Suprapubic skin (tissue), 4 donors: ENCODE measurements at places on chromosomes 16 and 17.

DNA sequence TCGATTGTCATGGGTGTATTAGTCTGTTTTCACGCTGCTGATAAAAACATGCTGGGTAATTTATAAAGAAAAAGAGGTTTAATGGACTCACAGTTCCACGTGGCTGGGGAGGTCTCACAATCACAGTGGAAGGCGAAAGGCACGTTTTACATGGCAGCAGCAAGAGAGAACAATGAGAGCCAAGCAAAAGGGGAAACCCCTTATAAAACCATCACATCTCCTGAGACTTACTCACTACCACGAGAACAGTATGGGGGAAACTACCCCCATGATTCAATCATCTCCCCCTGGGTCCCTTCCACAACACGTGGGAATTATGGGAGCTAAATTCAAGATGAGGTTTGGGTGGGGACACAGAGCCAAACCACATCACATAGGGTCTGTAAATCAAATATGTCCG, 167.4 kb upstream of the XYLT1 start:
- no peak for DNase-seq

GRCh38 chr17:76135810-76136188, 5.2 kb downstream of the FOXJ1 start:
- DNase-seq: no peak

DNA sequence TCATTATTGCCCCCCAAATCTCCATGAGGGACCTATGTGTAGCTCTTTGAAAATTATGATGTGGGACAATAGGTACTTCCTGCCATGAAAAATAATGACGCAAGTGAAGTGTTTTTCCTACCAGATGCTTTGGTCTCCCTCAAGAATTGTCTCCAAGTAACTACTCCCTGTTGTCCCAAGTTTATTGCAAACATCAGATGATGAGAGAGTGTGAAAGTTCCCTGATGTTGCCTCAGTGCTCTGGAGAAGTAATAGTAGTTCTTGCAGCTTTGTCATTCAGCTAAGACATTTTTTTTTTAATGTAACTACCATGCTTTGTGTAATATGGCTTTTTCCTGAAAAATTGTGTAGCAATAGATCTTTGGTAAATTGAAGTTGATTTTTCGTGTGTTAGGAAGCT, 20.1 kb downstream of the LPCAT2 start:
- DNase-seq: no peak

- no peak for DNase-seq
Observed at GRCh38 chr17:74738051-74738996, 1.3 kb downstream of the RAB37 start.

DNA sequence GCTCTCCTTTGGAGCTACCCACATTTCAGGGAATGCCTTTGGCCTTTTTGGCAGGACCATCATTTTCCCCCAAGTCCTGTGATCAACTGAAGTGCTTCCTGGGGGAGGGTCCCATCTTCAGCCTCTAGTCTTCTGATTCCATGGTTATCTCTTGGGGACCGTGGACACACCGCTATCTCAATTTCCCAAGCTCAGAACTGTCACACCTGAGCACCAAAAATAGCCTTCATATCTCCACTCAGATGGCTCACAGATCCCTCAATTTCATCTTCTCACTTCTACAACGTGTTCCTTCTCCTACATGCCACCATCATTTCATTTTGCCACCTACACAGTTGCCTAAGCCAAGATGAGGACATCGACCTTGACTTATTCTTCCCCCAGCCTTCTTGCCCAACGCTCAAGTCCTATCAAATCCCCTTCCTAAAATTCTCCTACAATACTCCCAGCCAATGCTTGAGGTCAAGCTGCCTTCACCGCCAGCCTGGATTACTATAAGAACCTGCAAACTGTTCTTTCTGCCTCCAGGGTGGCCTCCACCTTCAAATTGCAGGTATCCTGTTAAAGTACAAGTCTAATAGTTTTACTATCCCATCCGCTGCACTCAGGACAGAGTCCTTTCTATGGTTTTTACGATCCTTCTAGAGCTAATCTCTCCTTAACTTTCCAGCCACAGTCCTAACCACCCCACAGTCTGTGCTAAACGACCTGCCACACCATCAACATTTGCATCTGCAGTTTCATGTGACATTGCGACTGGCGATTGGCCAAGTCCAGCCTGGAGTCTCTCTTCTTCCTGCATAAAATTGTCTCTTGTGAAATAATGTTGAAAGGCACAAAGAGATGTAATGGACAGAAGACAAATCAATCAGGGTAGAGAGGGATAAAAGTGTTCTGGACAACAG, 6.2 kb downstream of the ATP6V0D1 start:
- no peak for DNase-seq
